ENCODE measurements at places on chromosomes 12 and 14. TPM values are rescaled to one million over a fixed set of nuclear protein-coding genes. Genes with fewer than 3 reads are reported as not detected.

- no peak for DNase-seq
Observed at GRCh38 chr12:25864306-25865276, 93.9 kb upstream of the RASSF8 start.

DNA sequence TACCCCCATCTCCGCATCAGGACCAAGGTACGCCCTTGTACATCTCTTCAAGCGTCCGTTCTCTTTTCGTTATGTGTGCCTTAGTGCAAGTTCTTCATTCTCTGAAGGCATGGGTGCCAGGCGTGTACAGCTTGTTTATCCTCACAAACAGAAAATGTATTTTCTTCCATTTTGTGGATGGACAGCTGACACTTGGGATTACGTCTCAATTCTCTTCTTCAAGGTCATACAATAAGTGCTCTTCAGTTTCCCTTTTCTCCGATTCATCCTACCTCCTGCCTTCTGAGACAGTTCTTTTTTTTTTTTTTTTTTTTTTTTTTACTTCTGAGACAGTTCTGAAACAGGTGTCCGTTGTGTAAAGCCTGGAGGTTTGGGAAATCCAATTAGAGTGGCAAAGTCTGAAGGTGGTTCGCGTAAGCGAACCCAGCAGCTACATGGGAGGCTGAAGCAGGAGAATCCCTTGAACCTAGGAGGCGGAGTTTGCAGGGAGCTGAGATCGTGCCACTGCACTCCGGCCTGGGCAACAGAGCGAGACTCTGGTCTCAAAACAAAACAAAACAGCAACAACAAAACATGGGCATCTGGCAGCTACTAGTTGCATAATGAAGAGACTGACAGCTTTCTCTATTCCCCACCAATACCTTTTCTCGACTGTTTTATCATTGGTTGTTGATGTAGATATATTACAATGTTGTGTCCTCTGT, 734 bp downstream of the COX6A1 start:
- DNase-seq: no peak

GRCh38 chr12:120394483-120395367, 25.8 kb upstream of the MSI1 start:
- peak; percentile 74 for DNase-seq

- no peak for DNase-seq
Observed at GRCh38 chr12:57370072-57370471, 60.8 kb downstream of the R3HDM2 start.

- DNase-seq: peak; percentile 44
Observed at GRCh38 chr14:102097441-102098135, 10.7 kb upstream of the HSP90AA1 start.

- peak; percentile 90 for DNase-seq
Observed at GRCh38 chr14:100476012-100476822, 111.0 kb downstream of the BEGAIN start.

DNA sequence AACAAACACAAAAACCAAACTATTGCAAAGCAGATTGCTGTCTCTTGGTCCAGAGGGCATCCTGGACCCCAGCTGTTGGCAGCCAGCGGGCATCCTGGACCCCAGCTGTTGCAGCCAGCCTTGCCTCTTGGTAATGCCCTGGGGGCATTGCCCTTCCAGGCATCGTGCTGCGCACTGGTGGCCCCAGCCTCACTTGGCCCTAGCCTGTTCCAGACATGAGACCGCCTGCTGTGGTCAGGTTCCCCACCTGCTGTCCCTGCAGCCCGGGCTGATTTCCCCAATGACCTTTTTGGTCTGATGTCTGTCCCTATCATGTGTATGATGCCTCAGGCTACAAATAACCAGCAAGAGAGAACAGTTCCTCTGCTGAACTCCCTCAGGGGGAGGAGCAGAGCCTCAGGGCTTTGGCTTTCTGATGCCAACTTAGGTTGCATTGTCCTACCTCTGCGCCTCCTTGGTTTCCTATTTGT, 20.8 kb downstream of the MLXIP start:
- no peak for DNase-seq

DNA sequence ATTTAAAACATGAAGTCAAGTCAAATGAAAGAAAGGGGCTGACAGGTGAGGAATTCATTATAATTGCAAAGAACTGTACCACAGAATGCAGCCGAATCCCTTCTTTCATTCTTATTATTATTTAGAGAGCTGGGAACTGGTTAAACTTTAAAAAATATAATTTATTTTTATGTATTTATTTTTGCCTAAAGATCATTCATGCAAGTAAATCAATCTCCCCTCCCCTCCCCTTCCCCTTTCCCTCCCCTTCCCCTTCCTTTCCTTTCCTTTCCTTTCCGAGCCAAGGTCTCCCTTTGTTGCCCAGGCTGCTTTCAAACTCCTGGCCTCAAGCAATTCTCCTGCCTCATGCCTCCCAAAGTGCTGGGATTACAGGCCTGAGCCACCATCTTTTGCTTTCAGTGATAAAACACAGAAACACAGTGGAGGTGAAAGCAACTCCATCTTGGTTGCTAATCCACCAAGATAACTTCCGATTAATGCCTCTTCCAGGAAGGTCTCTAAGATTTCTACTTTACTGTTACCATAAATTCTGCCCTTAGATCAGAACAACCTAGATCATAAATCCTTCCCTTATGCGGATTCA, 6.0 kb upstream of the UBC start:
- no peak for DNase-seq

GRCh38 chr12:109459247-109459646, 17.9 kb downstream of the KCTD10 start:
- DNase-seq: no peak

GRCh38 chr14:20278414-20278813, 27.3 kb downstream of the TTC5 start:
- no peak for DNase-seq

GRCh38 chr14:63371033-63371432, 52.3 kb upstream of the GPHB5 start:
- DNase-seq: no peak

DNA sequence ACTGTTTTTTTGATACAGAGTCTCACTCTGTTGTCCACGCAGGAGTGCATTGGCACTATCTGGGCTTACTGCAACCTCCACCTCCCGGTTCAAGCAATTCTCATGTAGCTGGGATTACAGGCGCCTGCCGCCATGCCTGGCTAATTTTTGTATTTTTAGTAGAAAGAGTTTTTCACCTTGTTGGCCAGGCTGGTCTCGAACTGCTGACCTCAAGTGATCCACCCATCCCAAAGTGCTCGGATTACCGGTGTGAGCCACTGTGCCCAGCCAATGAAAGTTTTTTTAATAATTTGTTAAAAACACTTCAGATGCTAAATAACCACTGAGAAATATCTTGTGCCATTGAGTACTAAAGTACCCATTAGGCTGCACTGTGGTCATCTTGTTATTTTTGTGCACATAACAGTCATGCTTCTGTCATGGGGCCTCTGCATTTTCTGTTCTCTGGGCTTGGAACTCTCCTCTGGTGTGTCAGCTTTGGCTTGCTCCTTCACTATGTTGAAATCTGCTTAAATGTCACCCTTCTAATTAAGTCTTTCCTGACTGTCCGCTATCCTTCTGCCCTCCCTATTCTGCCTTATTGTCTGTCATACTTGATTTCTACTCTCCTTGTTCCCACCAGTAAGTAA, 105.1 kb downstream of the KTN1 start:
- no peak for DNase-seq

DNA sequence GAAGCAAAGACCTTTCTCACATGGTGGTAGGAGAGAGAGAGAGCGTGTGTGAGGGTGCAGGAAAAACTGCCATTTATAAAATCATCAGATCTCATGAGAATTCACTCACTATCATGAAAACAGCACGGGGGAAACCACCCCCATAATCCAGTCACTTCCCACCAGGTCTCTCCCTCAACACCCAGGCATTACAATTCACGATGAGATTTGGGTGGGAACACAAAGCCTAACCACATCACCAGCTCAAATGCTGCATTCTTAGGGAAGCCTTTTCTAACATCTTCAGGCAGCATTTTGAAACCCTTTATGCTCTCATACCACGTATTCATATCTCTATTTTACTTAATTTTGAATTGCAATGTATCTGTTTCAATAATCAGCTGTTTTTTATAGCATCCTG, 165.9 kb downstream of the TMTC3 start:
- DNase-seq: no peak

- DNase-seq: peak; percentile 96
Observed at GRCh38 chr12:52873832-52874572, 25.2 kb upstream of the KRT78 start.

GRCh38 chr12:89525305-89525823, 483 bp downstream of the POC1B start:
- DNase-seq: peak; percentile 83

DNA sequence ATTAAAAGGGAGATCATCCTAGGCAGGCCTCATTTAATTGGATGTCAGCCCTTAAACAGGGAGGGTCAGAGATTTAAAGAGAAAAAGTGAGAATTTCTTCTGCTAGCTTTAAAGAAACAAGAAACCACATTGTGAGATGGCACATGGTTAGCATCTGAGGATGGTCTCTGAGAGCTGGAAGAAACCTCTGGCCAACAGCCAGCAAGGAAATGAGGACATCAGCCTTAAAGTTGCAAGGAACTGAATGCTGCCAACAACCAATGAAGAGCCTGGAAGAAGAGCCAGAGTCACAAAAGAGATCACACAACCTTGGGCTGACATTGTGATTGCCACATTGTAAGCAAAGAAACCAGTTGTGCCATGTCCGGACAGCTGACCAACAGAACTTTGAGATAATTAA, 17.5 kb upstream of the FAR2 start:
- no peak for DNase-seq

GRCh38 chr12:101695706-101696105, 1.7 kb upstream of the CHPT1 start:
- peak; percentile 62 for DNase-seq

GRCh38 chr12:84305144-84305543, 607.5 kb downstream of the SLC6A15 start:
- no peak for DNase-seq

DNA sequence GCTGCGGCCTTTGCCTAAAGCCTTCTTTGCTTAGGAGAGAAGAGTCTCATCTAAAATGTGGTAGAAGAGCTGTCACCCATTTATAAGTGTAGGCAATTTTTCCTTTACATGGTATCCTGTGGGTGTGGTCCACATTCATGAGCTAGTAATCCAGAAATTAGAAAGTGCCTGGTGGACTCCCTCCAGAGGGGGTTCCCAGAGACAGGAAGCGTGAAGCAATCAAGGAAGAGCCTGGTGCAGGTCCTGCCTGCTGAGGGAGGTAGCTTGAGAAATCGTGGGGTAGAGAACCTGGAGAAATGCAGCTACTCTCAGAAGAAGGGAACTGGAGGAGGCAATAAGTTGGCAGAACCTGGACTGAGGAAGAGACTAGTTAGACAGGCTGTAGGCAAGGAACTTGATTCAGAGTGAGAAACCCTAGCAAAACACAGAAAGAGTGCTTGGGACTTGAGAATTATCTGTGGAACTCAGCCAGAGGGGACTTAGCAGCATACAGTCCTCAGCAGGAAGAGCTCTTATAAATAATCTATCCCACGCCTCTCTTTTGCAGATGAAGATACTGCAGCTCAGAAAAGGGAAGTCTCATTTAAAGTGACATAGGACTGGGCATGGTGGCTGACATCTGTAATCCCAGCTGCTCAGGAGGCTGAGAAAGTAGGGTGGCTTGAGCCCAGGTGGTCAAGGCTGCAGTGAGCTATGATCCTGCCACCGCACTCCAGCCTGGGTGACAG, 182.4 kb upstream of the CCND2 start:
- no peak for DNase-seq

GRCh38 chr12:122437656-122438121, 15.2 kb upstream of the CLIP1 start:
- no peak for DNase-seq

DNA sequence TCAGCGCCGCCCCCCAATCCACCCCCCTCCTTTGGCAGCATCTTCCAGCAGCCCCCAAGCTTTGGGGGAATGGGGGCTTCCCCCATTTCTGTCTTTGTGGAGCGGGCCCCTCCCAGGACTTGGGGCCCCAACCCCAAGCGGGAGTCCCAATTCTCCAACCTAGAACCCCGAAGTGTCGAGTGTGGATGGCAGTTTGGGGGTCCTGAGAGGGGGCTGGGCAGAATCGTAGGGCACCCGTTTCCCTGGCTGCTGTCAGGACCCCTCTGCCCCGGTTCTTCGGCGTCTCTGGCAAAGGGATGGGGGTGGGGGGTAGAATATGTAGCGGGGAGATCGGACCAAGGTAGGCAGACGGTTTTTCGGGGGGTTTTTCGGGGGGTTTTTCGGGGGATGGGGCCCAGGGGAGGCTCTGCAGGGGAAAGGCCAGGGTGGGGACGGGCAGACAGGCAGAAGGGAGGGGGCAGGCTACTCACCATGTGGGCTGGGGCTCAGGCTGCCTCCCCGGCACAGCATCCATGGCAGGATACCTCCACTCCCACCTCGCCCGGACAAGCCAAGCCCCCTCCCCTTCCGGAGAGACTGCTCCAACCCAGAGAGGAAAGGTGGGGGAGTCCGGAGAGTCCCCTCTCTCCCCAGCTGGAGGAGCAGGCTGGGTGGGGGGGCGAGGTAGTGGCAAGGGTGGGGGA, 739 bp downstream of the JPH4 start:
- no peak for DNase-seq

GRCh38 chr12:91772411-91772810, 373.2 kb downstream of the BTG1 start:
- DNase-seq: no peak

GRCh38 chr12:9347328-9348127, 139.3 kb upstream of the PZP start:
- no peak for DNase-seq

GRCh38 chr14:89489761-89490437, 72.9 kb upstream of the FOXN3 start:
- DNase-seq: no peak

DNA sequence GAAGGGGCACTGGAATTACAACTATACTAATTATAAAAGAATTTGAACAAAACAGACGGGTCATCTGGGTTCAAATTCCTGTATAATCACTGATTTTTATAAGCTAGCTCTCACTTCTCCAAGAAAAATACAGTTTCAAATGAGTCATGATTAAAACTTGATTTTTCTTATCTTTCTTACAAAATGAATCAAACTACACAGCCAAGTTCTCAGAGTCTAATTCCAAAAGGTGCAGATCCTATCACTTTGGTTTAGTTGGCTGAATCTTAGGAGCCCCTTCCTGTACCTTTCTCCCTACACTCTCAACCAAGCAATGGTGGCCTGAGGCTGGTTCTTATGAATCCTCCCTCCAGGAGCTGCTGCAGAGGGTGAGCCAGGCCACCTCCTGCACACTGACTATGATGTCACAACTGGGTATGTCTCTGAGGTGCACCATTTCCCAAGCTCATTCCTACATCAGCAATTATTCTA, 43.8 kb upstream of the BMP4 start:
- no peak for DNase-seq

Gene ADIPOR2
- polyA plus RNA-seq: 35.6 TPM

Gene ACTR10
- 48.5 TPM for polyA plus RNA-seq

Gene CISTR
- polyA plus RNA-seq: not detected

Gene LRRK2
- polyA plus RNA-seq: 0.81 TPM

Gene POTEM
- polyA plus RNA-seq: not detected

Gene DCP1B
- polyA plus RNA-seq: 18.2 TPM

Gene MORN3
- polyA plus RNA-seq: 3.1 TPM

Gene RNASE1
- 81.5 TPM for polyA plus RNA-seq

Gene SDR9C7
- not detected for polyA plus RNA-seq

Gene LALBA
- not detected for polyA plus RNA-seq

Gene ZNF26
- polyA plus RNA-seq: 1.1 TPM

Gene PTHLH
- polyA plus RNA-seq: 0.54 TPM
